Activated T-cell treated with anti-CD3 and anti-CD28 coated beads for 24 hours (primary cell): ENCODE measurements at places on chromosomes 12 and 14.

GRCh38 chr12:59646636-59647035 lies 50.8 kb downstream of the SLC16A7 start:
- no peak for DNase-seq

- peak; percentile 38 for DNase-seq
These were observed 101.9 kb downstream of the RIN3 start for GRCh38 chr14:92615451-92615850.

DNA sequence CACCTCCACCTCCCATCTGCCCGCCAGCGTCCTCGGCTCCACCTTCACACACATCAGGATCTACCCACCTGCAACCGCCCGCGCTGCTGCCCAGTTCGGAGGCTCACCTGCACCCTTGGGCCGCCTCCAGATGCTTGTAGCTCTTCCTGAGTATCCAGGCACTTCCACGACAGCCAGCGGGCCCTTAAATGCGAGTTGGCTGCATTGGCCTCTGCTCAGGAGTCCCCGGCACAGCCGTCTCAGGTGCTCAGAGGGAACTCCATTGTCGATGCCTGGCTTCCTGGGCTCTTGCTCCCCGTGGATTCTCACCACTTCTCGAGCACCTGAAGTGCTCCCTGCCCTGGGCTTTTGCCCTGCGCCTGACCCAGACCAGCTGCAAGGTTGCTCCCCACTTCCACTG lies 21.9 kb upstream of the CDCA4 start:
- DNase-seq = no peak

DNA sequence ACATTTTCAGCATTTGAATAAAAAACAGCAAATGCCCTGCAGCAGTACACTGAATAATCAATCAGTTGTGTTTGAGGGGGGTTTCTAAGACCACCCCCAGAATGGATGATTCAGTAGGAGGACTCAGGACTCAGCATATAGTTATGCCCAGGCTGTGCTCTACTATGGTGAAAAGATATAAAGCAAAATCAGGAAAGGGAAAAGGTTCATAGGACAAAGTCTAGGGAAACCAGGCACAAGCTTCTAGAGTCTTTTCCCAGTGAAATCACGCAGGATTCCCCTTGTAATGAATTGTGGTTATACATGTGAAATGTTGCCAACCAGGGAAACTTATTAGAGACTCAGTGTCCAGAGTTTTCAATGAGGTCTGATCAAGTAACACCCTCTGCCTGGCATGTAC lies 25.0 kb upstream of the SLC17A8 start:
- no peak for DNase-seq

GRCh38 chr12:52182898-52183543 lies 8.8 kb downstream of the KRT80 start:
- DNase-seq = no peak

DNA sequence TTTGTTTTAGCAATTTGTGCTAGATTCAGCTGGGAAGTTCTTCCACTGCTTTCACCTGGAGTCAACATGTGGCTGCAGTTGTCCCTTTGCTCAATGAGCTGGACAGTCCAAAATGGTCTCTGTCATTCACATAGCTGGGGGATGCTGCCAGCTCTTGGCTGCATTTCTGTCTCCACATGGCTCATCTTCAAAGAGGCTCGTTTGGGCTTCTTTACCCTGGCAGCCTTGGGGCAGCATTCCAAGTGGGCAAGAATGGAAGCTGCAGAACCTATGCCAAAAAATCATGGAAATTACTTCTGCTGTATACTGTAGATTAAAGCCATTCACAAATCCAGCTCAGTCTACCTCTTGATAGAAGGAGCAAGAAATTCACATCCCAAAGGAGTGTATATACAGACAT lies 199.1 kb downstream of the SLC5A8 start:
- no peak for DNase-seq

GRCh38 chr14:95111507-95112164 lies 45.7 kb downstream of the DICER1 start:
- DNase-seq = no peak
